Esophagus squamous epithelium (tissue), 5 donors: ENCODE measurements at places on chromosomes 4 and X.

DNA sequence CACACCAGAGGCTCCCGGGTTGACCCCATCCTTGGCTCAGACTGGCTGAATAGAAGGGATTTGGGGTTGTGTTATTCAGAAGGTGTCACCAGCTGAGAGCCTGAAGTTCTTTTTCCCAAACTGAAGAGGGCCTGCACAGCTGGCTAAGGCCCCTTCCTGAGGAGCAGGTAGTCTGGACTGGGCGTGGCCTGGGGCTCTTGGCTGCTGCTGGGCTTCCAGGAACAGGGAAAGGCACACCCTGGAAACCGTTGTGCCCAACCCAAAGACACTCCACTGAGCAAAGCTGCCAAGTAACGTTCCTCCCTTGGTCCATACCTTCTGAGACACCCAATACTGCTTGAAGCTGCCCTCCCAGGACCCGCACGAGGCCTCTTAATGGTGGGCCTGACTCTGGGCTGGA lies 8.3 kb upstream of the CXCR3 start:
- no peaks in the 10 kb centered on the region for H3K36me3 ChIP-seq

GRCh38 chrX:126165721-126166461 lies at the start of gene DCAF12L2:
Gene DCAF12L2, minus strand, starts transcription at chrX:126166289. Its CDS starts 365 bp downstream, at chrX:126165924.
- peak within 1 kb of the TSS; percentile 19 for H3K4me3 ChIP-seq
- no peak for DNase-seq
- H3K4me1 ChIP-seq = no peaks in the 10 kb centered on the region
- H3K36me3 ChIP-seq = no peaks in the 10 kb centered on the region
- H3K27ac ChIP-seq = no peak within 1 kb of the TSS

DNA sequence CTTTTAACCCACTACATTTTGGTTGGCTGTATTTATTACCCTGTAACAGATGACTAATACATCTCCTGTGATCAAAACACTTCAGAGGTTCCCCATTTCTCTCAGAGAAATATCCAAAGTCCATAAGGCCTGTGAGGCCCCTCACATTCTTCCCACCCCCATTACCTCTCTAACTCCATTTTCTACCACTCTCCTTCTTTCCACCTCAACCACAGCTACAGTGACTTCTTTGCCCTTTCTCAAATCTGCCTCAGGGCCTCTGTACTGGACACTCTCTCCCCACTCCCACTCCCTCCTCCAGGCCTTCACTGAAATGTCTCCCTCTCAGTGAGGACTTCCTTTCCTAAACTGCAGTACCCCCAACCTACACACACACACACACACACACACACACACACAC lies 8.4 kb upstream of the TMEM144 start:
- H3K27me3 ChIP-seq = no peaks in the 10 kb centered on the region
- no peak overlapping the region for H3K27ac ChIP-seq
- no peaks in the 10 kb centered on the region for H3K4me1 ChIP-seq
- H3K4me3 ChIP-seq = no peak overlapping the region
- H3K36me3 ChIP-seq = no peaks in the 10 kb centered on the region

- no peak overlapping the region for H3K4me3 ChIP-seq
- no peaks in the 10 kb centered on the region for H3K27me3 ChIP-seq
- H3K36me3 ChIP-seq = no peaks in the 10 kb centered on the region
- no peak overlapping the region for H3K27ac ChIP-seq
Observed at GRCh38 chr4:121648516-121648915, 48.3 kb downstream of the ANXA5 start.

- no peaks in the 10 kb centered on the region for H3K36me3 ChIP-seq
- H3K27ac ChIP-seq = no peak overlapping the region
- H3K4me3 ChIP-seq = no peak overlapping the region
Observed at GRCh38 chr4:114178392-114178791, 198.9 kb upstream of the ARSJ start.
